Stimulated activated CD8-positive, alpha-beta memory T cell treated with anti-CD3 and anti-CD28 coated beads, Interleukin-15, amount 100 ng/mL, for 48 hours (primary cell): ENCODE measurements at places on chromosomes 7 and 10.

DNA sequence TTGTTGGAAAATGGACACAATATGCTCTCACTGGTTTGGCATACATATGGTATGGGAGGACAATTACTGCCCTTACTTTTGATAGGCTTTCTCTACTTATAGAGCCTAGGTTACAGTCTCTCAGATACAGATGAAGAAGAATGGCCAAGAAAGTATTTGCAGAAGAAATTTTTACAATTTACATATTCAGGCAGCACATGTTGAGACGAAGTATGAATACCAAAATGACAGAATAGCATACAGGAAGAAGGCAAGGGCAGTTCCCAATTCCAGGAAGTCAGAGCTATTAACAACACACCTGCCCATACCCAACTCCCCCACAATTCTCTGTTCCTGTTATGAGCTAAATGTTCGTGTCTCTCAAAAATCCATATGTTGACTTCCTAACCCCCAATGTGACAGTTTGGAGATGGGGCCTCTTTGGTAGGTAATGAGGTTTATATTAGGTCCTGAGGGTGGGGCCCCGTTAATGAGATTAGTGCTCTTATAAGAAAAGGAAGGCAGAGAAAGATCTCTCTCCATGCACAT, 67.8 kb downstream of the DOCK4 start:
- DNase-seq: no peak

GRCh38 chr10:100101192-100102076, 19.8 kb upstream of the CPN1 start:
- no peak for DNase-seq

DNA sequence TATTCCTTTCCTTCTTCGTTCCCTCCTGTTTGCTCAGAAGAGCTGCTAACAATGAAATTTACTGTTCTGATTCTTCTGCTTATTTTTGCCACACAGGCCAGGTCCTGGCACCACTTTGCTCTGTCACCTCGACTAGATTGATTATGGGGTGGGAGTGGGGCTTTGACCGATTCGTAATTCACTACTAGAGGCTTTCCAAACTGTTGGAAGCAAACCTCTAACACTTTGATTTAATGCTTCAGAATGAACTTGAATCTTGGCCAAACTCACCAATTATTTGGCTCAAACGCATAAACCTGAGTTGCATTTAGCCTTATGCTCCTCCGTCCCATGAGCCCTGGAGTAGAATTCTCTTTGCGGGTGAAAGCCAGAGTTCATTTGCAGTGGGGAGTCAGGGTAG, 476.2 kb upstream of the FZD8 start:
- DNase-seq: no peak

- no peak for DNase-seq
Observed at GRCh38 chr10:118153287-118153686, 106.5 kb upstream of the RAB11FIP2 start.

DNA sequence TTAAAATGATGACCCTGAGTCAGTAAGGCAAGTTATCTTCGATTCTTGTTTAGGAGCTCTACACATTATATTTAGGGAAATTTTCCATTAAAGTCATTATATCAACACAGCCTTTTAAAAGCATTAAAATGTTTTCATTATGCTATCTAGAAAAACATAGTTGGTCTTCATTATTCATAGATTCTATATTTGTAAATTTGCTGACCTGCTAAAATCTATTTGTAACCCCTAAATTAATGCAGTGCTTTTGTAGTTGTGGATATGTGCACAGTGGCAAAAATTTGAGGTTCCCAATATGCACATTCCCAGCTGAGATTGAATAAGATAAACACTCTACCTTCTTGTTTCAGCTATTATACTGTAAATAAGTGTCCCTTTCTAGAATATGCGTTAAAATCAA, 81.1 kb downstream of the KIF20B start:
- no peak for DNase-seq

GRCh38 chr10:71625445-71626175, 94.0 kb downstream of the C10orf105 start:
- no peak for DNase-seq

DNA sequence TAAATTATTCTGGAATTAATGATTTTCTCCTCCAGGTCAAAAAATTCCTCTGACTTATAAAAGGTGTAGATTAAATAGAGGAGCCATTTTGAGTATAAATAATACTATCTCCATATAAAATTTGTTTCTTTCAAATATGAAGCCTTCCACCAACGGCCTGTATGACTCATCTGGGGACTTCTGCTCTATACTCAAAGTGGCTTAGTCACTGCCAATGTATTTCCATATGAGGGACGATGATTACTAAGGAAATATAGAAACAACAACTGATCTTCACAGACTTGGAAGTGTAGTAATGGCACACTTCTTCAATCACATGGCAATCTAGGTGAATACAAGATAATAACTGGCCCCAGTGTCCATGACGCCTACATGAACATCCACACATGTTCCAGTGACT, 335.6 kb upstream of the HGF start:
- DNase-seq: no peak

DNA sequence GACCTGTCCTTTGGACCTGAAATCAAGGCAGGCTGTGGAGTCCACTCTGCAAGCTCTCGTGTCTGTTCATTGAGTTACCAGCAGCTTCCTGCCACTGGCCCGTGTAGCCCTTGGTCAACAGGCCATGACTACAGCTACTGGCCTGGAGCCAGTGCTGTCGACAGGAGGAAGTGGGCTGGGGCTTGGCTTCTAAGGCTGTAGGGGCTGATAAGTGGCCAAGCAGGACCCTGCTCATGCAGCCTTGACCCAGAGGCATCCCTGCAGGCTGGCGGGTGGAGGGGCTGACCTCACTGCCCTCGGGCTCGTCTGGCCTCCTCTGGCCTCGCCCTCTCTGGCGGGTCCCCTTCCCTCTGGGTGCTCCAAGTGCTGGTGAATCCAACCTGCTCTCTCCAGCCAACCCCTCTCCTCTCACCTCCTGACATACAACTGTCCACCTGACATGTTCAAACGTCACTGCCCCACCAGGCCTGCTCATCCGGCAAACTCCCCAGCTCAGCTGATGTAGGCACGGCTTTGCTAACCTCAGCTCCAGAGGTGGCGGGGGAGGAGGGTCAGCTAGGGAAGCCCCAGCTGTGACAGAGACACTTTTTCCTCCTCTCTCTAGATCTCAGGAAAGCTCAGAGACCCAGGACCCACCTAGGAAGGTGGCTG, 188.6 kb upstream of the LYZL2 start:
- no peak for DNase-seq

DNA sequence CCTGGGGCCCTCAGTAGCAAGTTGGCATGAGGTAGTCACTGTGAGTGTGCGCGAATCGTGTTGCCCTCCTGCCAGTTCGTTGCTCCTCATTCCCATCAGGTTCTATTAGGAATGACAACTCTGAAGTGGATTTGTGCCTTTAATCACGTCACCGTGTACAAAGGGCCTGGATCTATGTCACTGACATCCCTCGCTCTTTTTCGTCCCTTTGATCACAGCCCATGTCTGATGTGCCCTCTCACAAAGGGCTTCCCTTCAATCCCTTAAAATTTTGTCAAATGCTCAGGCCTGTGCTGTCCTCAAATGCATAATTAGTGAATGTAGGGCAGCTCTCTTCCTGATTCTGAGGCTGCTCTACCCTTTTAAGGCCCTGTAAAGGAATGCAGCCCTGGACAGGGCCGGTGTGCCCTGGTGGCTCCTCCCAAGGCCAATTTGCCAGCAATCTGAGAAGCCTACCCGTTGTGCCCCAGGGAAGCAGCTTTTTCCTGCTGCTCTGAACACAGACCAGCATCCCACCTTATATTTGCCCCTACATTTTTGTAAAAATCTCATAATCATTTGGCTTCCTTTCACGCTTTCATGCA, 93.6 kb downstream of the TMEM178B start:
- DNase-seq: no peak

GRCh38 chr10:107409522-107409921, 245.0 kb upstream of the SORCS1 start:
- DNase-seq: no peak

- DNase-seq: no peak
Observed at GRCh38 chr7:110973196-110973990, 117.5 kb upstream of the LRRN3 start.

- DNase-seq: no peak
Observed at GRCh38 chr7:81110673-81111072, 191.8 kb upstream of the SEMA3C start.

- DNase-seq: no peak
Observed at GRCh38 chr7:88919478-88920131, 124.1 kb upstream of the TEX47 start.

GRCh38 chr10:70602665-70603448, at the start of gene PRF1:
Gene PRF1 (minus strand): TSS chr10:70602741. CDS start chr10:70600902, 1,839 bp downstream.
- peak; percentile 89 for DNase-seq

DNA sequence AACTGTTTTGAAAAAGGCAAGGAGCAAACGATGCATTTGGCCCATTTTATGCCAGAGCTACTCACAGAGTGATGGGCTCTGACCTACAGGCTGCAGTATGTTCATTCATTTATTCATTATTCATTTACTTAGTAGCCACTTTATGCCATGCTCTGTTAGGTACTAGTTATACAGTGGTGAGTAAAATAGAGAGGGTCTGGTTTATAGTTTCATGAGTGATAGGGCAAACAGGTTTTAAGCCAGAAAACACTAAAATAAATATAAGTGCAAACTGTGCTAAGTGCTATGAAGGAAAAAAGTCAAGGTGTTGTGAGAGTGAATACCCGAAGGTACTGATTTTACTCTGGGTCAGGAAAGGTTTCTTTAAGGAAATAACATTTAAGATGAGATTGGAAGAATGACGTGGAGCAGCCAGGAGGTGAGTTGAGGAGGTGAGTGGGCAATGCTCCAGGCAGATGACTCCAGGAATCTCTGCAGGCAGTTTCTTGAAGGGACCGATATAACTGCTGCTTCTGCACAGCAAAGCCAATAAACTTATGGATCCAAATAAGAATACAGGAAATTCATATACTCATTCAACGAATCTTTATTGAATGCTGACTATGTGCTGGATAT, 56.9 kb upstream of the FAM133B start:
- DNase-seq: no peak

GRCh38 chr7:38319873-38320272, 46.4 kb upstream of the TARP start:
- DNase-seq: no peak

DNA sequence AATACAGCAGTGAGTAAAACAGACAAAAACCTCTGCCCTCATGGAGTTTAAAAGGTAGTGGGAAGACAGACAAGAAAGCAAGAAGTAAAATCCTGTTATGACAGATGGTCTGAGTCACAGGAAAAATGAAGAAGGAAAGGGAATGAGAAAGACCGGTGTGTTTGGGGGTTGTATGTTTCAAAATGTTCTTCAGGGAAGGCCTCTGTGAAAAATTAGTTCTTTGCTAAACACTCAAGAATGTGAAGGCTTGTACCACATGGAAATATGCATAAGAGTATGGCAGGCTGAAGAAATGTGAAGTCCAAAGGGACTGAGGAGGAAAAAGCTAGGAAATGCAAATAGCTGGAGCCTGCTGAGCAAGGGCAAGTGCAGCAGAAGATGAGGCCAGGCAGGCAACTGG, 315.9 kb upstream of the SEMA3A start:
- no peak for DNase-seq

GRCh38 chr7:44071726-44072363, 6.5 kb upstream of the PGAM2 start:
- DNase-seq: no peak

- DNase-seq: no peak
Observed at GRCh38 chr10:36263871-36264270, 621.8 kb upstream of the FZD8 start.
